Breast epithelium (tissue), 4 donors: ENCODE measurements at places on chromosomes 3 and 15. TPM values are rescaled to one million over a fixed set of nuclear protein-coding genes. Genes with fewer than 3 reads are reported as not detected.

DNA sequence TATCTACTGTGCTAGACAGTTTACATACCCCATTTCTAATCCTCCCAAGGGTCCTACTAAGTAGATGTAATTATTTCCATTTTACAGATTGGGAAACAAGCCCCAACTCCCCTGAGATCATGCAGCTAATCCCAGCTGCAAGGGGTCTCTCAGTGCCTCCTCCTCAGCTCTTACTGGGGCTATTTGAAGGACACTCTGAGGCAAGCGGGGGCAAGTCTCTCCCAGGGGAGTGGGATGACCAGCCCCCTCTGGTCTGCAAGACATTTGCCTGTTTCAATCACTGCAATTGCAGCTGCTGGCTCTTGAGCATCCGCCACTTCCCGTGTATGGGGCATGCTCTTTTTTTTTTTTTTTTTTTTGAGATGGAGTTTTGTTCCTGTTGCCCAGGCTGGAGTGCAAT lies 11.4 kb downstream of the LAMP3 start:
- H3K4me1 ChIP-seq, result no peaks in the 10 kb centered on the region
- no peaks in the 10 kb centered on the region for H3K27me3 ChIP-seq
- H3K36me3 ChIP-seq, result no peaks in the 10 kb centered on the region

DNA sequence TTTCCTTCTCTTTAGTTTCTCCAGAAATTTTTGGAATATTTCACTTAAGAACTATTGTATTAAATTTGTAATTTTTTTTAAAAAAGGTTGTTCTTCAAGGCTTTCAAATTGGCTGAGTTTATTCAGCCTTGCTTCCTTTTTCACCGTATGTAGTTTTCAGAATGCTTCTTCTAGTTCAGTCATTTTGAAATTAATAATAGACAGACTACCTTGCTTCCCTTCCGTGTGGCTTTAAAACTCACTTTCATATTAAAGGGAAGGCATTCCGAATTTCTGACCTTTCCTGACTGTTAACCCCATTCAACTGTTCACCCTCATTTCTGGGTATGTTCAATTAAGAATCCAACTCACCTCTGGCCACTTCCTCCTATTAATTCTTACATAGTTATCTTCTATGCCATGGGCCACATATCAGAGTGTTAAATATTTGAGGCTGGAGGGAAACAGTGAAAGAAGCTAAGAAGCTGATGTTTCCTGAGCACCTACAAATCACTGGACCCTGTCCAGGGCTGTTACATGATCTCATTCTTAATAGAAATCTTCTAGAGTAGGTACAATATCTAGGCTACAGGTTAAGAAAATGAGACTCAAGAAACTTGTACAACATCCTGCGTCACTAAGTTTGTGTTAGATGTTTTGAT lies 237.5 kb downstream of the P3H2 start:
- no peak overlapping the region for H3K4me3 ChIP-seq
- no peak overlapping the region for H3K27ac ChIP-seq
- no peaks in the 10 kb centered on the region for H3K36me3 ChIP-seq

P2RY14 gene
- 1.9 TPM for total RNA-seq

DNA sequence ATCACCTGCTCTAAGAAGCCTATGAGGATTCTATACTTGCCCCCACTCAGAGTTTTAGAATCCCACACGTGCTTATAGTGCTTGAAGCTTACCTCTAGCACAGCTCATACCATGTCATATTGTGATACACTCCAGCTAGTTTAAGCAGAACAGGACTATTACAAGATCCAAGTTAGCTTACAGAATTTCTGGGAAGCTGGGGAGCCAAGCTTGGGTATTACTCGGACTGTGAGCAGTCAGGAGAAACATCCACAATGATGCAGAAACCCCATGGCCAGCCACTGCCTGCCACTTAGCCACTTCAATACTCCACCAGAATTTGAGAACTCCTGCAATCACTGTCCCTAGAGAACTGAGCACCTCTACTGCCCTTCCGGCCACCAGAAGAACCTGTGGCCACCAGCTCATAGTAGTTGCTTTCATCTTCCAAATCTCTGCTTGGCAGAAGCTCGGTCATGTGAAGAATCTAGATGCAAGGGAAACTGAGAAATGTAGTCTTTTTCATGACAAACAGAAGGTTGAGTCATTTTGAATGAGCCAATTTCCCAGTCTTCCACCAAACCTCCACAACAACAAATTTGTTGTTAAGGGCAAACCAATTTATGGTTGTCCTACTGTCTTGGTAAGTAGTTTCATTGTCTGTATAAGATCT lies 27.7 kb upstream of the SSR3 start:
- no peak overlapping the region for H3K4me3 ChIP-seq
- H3K27ac ChIP-seq, result no peak overlapping the region
- H3K36me3 ChIP-seq, result no peaks in the 10 kb centered on the region

DNA sequence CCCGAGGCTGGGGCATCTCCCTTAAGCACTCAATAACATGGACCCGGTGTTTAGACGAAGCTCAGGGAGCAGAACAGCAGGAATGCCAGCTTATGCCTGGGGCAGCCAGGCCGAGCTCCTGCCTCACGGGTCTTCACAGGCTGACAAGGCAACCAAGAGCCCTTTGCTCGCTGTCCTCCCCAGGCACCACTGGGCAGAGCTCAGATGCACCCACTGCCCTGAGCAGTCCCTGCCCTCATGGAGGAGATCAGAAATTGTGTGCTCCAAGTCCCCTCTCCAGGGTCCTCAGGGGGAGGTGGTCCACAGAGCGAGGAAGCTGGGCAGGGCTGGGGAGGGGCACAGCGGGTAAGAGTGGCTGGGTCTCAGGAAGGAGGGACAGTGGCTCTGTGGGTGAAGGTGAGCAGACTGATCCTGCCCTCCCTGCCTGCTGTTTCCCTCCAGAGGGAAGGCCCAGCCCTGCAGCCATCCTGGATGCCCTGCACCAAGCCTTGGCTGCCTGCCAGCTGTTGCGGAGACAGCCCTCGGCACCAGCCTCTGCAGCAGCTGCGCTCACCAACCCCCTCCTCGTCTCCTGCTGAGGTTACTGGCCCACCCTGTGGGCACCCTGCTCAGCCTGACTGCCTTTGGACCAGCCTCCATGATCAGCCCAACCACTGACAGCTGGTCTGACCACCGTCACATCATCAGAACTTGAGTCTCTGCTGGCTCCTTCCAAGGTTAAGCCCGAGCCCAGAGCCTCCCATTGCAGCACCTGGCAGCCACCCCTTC lies 21.1 kb upstream of the GP9 start:
- no peak for DNase-seq
- no peak overlapping the region for H3K27ac ChIP-seq
- H3K27me3 ChIP-seq, result no peaks in the 10 kb centered on the region
- no peaks in the 10 kb centered on the region for H3K36me3 ChIP-seq
- H3K4me1 ChIP-seq, result no peaks in the 10 kb centered on the region
- no peak overlapping the region for H3K4me3 ChIP-seq

DNA sequence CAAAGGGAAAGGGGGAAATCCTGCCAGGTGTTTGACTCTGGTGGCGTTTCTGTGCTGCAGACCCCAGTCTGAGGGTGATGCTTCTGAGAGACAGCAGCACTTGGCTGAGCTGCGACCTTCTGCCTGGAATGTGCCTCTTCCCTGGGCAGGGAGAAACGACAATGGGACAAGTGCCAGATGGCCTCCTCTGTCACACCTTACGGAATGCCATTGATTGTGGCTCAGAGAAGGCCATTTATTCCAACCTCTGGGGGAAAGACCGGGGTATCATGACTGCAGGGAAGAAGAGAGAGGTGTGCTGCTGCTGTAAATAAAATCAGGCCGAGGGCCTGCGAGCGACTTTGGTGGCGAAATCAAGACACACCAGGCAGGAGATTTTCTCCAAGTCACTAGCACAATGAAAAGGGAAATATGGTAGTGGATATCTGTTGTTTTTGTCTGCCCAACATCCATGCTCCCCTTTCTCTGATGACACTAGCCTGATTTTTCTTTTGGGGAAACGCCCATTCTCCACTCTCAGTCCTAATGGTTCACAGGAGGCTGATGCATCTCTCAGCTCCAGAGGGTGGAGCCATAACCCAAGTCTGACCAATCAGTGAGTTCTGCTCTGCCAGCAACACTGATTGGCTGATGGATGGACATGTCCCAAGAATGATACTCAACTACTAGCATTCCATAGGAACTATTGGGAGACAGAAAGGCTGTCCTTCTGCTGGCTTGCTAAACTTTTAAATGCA lies 336.1 kb downstream of the FOXP1 start:
- H3K27me3 ChIP-seq, result no peaks in the 10 kb centered on the region
- H3K4me3 ChIP-seq, result no peak overlapping the region
- peaks cover 9% of the 10 kb centered on the region for H3K4me1 ChIP-seq

- H3K27me3 ChIP-seq, result no peaks in the 10 kb centered on the region
- H3K4me3 ChIP-seq, result peak overlapping the region; percentile 79
- no peaks in the 10 kb centered on the region for H3K4me1 ChIP-seq
- peak overlapping the region; percentile 57 for H3K27ac ChIP-seq
Observed at GRCh38 chr15:100341239-100341749, 481 bp downstream of the ADAMTS17 start.
